ENCODE measurements at places on chromosomes 6 and 20.

GRCh38 chr6:65045801-65046200 is 661.2 kb downstream of the EYS start:
- no peak for ATAC-seq

DNA sequence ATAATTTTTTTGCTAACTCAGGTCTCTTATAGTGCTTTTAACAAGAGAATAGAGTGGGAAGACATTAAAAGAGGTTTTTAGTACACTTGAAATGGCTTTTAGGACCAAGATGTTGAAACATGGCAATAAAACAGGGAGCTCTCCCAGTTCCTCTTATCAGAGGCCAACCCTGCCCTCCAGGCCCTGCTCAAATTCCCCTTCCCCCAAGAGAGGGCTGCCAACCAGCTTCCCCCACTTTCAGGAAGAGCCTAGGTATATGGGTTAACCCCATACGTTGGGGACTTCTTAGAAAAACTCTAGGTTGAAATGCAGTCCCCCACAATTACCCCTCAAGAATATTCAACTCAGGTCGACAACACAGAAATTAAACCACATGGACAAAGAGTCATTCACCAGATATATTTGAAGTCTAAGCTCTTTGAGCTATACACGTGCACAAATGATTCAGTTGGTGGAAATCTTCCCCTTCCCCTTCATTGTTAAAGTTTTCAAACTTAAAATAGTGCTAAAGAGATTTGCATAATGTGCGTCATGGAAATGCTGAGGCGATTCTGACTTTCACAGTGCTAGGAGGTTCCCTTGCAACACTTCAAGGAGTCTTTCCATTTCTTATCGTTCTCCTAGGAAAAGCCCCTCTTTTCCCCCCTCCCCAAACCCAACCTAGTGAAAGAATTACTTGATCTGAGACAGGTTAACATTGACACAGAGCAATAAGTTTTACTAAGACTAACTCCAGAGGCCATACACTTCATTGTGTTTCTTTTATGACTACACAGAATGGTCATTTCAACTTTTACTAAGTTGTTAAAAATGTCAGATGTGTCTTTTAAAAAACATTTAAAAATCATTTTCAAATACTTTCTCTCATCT is 49.8 kb upstream of the ENPP5 start:
- ATAC-seq = no peak

GRCh38 chr6:26468829-26469228 is 11.1 kb downstream of the BTN2A1 start:
- ATAC-seq = no peak

- no peak for ATAC-seq
Observed at GRCh38 chr6:118808793-118809638, 84.9 kb upstream of the ASF1A start.

- ATAC-seq = no peak
Observed at GRCh38 chr6:70394518-70395300, 18.6 kb upstream of the FAM135A start.

All from gastroesophageal sphincter (tissue), 4 donors.